ENCODE measurements at places on chromosomes 1 and 21.

DNA sequence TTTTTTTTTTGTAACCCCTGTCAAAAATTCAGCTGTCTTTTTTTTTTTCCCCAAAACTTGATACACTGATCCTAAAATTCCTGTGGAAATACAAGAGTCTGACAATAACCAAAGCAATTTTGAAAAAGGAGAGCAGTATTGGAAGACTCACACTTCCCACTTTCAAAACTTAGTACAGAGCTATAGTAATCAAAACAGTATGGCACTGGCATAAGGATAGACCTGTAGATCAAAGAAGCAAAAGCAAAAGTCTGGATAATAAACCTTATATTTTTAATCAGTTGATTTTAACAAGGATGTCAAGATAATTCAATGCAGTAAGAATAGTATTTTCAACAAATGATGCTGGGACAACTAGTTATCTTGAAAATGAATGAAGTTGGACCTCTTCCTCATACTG lies 17.3 kb downstream of the FBXO28 start:
- no peak for DNase-seq

- no peak for DNase-seq
Observed at GRCh38 chr1:14952626-14953314, 200.8 kb upstream of the TMEM51 start.

DNA sequence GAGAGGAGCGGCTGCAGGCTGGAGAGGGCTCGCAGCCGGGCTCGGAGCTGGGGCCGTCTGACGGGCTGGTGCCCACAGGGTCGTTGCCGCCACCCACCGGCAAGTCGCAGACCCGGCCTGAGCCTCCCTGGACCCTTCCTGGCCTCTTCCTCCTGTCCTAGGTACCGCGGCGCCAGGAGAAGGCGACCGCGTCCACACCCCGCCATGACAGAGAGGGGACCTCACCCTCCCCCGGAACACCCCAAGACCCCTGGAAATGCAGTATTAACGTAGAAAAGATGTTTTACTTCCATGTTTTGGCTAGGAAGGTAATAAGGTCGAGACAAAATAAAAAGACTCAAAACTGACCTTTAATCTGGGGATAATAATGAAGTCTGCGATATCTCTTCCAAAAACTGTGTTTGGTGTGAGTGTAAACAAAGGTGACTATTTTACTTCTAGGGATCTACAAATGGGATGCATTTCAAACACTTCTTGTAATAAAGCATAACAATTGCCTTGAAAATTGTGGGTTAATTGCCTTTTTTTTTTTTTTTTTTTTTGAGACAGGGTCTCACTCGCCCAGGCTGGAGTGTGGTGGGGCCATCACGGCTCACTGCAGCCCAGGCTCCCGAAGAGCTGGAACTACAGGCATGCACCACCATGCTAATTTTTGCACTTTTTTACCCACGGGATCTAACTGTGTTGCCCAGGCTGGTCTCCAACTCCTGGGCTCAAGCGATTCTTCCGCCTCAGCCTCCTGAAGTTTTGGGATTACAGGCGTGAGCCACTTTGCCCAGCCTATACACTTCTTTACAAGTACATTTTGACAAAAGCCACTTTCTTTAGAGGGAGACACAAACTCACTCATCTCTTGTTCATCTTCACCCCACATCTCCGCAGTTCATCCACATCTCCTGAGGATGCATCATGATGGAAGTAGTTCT lies 838 bp upstream of the RSRP1 start:
- no peak for DNase-seq

GRCh38 chr1:222529181-222529580 lies 18.7 kb downstream of the HHIPL2 start:
- DNase-seq = no peak

DNA sequence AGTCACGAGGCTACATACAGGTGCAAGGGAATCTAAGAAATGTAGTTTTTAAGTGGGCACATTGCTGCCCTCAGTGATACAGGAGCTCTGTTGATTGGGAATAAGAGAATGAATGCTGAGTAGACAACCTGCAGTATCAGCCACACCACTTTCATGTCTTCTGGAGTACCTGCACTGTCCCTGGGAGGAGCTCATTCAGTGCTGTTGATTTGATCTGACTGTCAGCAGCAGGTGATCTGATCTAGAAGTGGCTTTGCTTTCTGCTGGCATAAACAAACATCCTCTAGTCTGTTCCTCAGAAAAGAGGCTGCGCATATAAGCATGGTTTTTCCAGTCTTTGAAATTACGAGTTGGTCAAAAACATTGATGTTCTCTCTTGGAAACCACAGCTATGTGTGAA lies 35.5 kb upstream of the LRRC52 start:
- no peak for DNase-seq

- DNase-seq = no peak
Observed at GRCh38 chr1:90486996-90487395, 230.1 kb downstream of the BARHL2 start.

- no peak for DNase-seq
Observed at GRCh38 chr1:213905344-213905743, 82.4 kb upstream of the PROX1 start.

Data from stimulated activated CD4-positive, alpha-beta T cell treated with anti-CD3 and anti-CD28 coated beads, Interleukin-2, amount 100 ng/mL, for 4 hours (primary cell).